ENCODE measurements at places on chromosomes 3 and 15. TPM values are rescaled to one million over a fixed set of nuclear protein-coding genes. Genes with fewer than 3 reads are reported as not detected.

Gene ECE2
- not detected for polyA plus RNA-seq

Gene DNAH12
- not detected for polyA plus RNA-seq

Gene ACP3
- polyA plus RNA-seq = 0.28 TPM

Gene CPNE9
- not detected for polyA plus RNA-seq

Gene NR2E3
- polyA plus RNA-seq = 0.78 TPM

Gene RBMS3
- polyA plus RNA-seq = not detected

Gene VGLL3
- polyA plus RNA-seq = not detected

Gene SGO1
- 8.3 TPM for polyA plus RNA-seq

Gene ITPKA
- not detected for polyA plus RNA-seq

Gene C3orf22
- polyA plus RNA-seq = not detected

Gene SNX1
- 59.6 TPM for polyA plus RNA-seq

Gene ZDHHC19
- polyA plus RNA-seq = 5.4 TPM

Gene ARRDC4
- 0.90 TPM for polyA plus RNA-seq

Gene BCHE
- not detected for polyA plus RNA-seq

Gene PRR23C
- polyA plus RNA-seq = not detected

Gene TTLL13
- polyA plus RNA-seq = 0.08 TPM

Gene KCNMB3
- polyA plus RNA-seq = 3.4 TPM

Gene NOP10
- 350 TPM for polyA plus RNA-seq

Gene MED12L
- polyA plus RNA-seq = 0.05 TPM

Gene FBXO40
- polyA plus RNA-seq = 0.18 TPM

Gene UROC1
- polyA plus RNA-seq = not detected

Gene GOLGA6L10
- 0.19 TPM for polyA plus RNA-seq

Gene HRG
- not detected for polyA plus RNA-seq

Gene SEMA3G
- 0.04 TPM for polyA plus RNA-seq

Gene FGF7
- polyA plus RNA-seq = not detected

Gene AADACL2
- polyA plus RNA-seq = not detected

Gene GRK7
- not detected for polyA plus RNA-seq

Gene CMSS1
- 22.7 TPM for polyA plus RNA-seq

Gene ZNF80
- polyA plus RNA-seq = not detected

Gene TPRG1
- polyA plus RNA-seq = not detected

Gene MME
- 5.1 TPM for polyA plus RNA-seq

Gene COL8A1
- polyA plus RNA-seq = not detected

Gene SNRPN
- polyA plus RNA-seq = 271 TPM

Gene SLC2A2
- not detected for polyA plus RNA-seq

Gene RHCG
- polyA plus RNA-seq = not detected

Gene RASSF1
- 155 TPM for polyA plus RNA-seq

Gene CYFIP1
- 12.5 TPM for polyA plus RNA-seq

Gene PPARG
- not detected for polyA plus RNA-seq

Gene TM4SF1
- polyA plus RNA-seq = not detected

Gene GOLGA8G
- not detected for polyA plus RNA-seq

Gene THSD4
- polyA plus RNA-seq = not detected

Gene PPP1R14D
- polyA plus RNA-seq = 0.56 TPM

Gene SAMD7
- polyA plus RNA-seq = not detected

Gene ZPLD1
- polyA plus RNA-seq = not detected

Gene SLC28A1
- polyA plus RNA-seq = not detected

Measured in IgD-negative memory B cell (primary cell).